CD4-positive, alpha-beta T cell treated with Interleukin-12 subunit alpha and Interleukin-12 subunit beta, for 1 hour (primary cell): ENCODE measurements at places on chromosomes 6 and 20.

- DNase-seq: no peak
These were observed 12.0 kb upstream of the SERPINB9 start for GRCh38 chr6:2915150-2915549.

GRCh38 chr6:143055213-143055612 is 5.5 kb upstream of the AIG1 start:
- no peak for DNase-seq

DNA sequence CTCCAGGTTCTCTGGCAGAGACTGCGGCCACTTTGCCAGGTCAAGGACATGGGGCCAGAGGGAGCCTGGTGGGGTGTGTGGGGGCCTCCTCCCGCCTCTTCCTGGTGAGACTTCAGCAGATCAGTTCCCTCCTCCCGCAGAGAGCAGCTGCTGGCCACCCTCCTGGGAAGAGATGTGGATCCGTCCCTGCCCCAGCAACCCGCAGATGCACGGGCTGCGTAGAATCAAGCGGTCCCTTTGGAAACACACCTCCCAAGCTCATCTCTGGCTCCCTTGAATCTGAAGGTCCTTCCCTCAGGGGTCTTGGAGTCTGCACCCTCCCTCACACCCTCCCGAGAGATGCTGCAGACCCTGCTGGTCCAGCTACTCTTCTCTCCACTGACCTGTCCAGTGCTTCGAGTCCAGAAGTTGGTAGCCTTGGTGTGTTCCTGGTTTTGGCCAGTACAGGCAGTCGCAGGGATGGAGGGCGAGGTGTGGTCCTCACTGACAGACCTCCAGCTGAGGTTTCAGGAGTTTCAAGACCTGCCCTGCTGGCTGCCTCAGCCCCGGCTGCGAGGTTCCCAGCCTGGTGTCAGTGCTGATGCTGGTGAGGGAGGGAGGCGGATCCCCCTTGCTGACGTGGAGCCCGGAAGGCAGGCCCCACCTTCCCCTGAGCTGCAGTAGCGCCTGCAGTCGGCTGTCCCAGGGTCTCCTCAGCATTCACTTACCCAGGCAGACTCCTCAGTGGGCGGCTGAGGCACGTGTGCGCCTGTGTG is at the start of gene NPBWR2:
Gene NPBWR2, minus strand, starts transcription at position 585 of the 755 bp plus-strand sequence. CDS start 734 bp downstream, outside the sequence.
- peak; percentile 20 for DNase-seq

GRCh38 chr6:82740072-82740471 is 325.6 kb downstream of the UBE3D start:
- no peak for DNase-seq

- no peak for DNase-seq
These were observed at the start of gene SYCP2L for GRCh38 chr6:10886691-10887502. SYCP2L (plus strand) TSS chr6:10887052; CDS start chr6:10887127, 75 bp downstream.

DNA sequence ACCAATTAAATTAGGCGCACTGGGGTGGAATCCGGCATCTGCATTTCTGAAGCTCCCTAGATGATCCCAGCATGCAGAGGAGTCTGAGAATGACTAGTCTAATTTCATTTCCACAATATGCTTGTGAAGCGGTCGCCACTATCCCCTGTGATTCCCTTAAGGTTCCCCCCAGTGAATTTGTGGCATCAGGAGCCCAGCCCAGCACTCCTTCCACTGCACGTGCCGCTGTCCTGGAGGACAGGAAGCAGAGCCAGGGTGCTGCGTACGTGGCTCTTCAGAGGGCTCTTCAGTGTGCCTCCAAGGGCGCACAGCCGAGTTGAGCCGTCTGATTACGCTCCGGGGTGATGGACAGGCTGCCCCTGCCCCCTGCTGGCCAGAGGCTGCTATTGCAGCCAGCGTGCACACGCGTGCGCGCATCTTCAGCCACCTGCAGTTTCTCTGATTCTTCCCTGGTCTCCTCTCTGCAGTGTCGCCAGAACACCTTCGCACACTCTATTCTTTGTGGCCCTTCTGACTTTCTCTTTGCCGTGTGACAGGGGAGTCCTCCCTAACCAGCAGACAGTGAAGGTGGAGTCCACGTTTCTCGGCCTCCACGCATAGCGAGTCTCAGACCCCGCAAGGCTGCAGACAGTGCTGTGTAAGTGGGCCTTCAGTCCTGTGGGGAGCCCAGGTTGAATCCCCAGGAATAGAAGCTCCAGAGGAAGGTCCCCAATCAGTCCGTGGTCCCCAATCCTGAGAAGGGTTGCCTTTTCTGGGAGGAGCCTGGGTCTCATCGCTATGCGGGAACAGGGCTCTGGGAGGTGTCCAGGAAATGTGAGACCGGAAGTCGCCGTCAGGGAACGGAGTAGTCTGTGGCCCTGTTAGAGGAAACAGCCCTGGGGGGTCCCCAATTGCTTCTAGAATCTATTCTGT is 16.5 kb upstream of the NCR2 start:
- peak; percentile 86 for DNase-seq

GRCh38 chr6:137666202-137666774 is 172.1 kb upstream of the OLIG3 start:
- DNase-seq: peak; percentile 29

DNA sequence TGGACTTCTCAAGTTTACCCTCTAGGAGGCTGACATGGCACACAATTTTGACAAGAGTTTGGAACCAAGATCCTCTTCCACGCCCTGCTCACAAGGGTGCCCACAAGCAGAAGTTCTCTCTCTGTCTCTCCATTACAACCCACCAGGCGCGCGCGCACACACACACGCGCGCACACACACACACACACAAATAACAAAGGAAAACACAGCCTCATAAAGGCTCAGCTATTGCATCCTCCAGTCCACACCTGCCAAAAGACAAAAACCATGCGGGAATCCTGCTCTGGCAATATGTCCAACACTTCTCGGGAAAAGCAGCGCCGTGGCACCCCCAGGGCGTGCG is 870 bp downstream of the PAK5 start:
- no peak for DNase-seq

GRCh38 chr20:46006022-46006705 is 2.5 kb upstream of the MMP9 start:
- no peak for DNase-seq

DNA sequence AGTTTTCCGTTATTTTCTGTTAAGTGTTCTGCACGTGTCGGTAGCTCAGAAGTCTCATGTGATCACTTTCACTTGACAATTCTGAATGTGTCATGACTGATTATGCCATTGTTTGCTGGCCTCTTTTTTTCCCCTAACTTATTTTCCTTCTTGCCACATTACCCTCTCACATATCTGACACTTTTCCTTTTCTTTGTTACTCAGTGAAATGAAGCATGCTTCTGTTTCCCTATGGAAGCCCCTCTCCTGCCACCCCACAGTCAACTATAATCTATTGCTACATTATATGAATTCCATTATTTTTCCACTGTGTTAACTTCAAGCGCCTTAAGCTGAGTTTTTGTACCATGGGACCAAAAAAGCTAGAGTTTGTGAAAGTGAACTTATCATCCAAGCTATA is 531.6 kb upstream of the HS3ST5 start:
- no peak for DNase-seq

DNA sequence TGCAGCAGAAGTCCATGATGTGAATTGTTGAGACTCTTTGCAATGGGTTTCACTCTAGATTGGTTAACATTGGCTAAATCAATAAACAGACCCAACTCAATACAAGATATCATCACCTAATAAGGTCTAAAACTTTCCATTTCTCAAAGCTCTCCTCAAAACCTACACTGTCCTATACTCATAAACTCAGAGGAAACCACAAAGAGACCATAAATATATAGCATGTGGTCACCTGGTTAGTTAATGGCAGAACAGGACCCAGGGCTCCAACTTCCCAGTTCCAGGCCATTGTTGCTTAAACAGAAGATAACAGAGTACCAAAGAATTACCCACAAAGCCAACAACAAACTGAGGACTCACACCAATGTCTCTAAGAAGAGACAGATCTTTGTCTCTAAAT is 12.0 kb downstream of the RTN4IP1 start:
- DNase-seq: no peak

- no peak for DNase-seq
These were observed 29.0 kb downstream of the JARID2 start for GRCh38 chr6:15274692-15275387.

GRCh38 chr6:113650610-113650979 is 206.6 kb upstream of the MARCKS start:
- DNase-seq: no peak

DNA sequence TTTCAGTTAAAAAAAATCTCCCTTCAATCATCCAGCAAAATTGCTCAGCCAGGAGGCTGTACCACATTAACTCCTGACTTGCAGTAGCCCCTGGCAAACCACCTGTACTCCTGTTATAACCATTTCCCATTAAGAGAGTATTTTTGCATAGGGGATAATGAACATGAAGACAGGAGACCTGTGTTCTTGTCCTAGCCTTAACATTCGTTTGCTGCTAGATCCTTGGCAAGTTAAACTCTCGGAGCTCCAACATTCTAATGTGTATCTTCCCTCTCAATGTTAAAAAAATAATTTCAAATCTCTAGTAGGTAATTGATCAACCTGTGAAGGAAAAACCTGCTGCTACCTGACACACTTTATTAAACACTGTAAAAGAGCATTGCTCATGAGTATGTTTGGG is 8.4 kb upstream of the TMEM200A start:
- DNase-seq: no peak
